NCI-H524 treated with DMSO at 0.1 percent for 48 hours (cell line): ENCODE measurements at places on chromosomes 13 and 19.
A peak's percentile ranks its signal among the peaks of the same experiment; 100 is the strongest.

- no peak for DNase-seq
Observed at GRCh38 chr19:11843722-11844121, 4.8 kb upstream of the ZNF439 start.

- DNase-seq, result no peak
Observed at GRCh38 chr13:47705185-47705584, 295.9 kb downstream of the SUCLA2 start.

- DNase-seq, result peak; percentile 59
Observed at GRCh38 chr13:112711528-112712265, 21.9 kb downstream of the ATP11A start.

DNA sequence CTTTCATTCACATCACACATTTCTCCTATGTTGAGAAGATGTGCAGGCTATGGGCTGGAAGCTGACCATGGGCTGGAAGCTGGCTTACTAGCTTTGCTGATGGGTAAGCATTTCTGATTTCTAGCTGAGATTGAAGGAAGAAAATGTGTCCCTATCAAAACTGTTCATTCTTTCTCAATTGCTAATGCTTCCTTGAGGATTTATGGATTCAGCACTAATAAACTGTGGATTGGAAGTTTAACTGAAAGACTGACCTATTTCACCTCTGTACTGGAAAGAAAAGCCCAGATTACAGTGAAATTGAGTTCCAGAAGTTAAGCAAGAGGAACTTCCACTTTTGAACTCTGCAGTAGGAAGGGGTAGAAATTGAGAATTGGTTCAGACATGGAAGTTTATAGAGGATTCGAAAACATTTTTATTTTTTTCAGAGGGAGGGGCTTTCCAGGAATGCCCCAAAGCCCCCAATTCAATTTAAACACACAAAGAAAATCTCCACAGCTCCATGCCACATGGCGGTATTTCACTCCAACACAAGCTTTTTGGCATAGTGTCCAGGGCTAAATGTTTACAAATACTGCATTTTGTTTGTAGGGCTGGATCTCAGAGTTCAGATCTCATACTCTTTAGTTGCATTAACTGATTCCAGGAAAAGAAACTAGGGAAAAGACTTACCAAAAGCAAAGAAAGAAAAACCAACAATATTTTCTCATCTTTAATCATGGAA lies 61.2 kb upstream of the ARGLU1 start:
- no peak for DNase-seq

GRCh38 chr13:60612593-60612992 lies 215.6 kb downstream of the TDRD3 start:
- no peak for DNase-seq

DNA sequence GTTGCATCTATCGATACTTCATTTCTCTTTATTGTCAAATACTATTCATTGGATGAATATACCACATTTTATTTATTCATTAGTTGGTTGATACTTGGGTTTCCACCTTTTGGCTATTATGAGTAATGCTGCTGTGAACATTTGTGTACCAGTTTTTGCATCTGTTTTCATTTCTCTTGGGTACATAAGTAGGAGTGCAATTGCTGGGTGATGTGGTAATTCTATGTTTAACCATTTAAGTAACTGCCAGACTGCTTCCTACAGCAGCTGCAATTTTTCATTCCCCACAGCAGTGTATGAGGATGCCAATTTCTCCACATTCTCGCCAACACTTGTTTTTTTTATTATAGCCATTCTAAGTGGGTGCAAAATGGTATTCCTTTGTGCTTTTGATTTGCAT lies 2.6 kb downstream of the KCNJ14 start:
- no peak for DNase-seq

GRCh38 chr13:99055281-99055680 lies 77.4 kb upstream of the DOCK9 start:
- no peak for DNase-seq

DNA sequence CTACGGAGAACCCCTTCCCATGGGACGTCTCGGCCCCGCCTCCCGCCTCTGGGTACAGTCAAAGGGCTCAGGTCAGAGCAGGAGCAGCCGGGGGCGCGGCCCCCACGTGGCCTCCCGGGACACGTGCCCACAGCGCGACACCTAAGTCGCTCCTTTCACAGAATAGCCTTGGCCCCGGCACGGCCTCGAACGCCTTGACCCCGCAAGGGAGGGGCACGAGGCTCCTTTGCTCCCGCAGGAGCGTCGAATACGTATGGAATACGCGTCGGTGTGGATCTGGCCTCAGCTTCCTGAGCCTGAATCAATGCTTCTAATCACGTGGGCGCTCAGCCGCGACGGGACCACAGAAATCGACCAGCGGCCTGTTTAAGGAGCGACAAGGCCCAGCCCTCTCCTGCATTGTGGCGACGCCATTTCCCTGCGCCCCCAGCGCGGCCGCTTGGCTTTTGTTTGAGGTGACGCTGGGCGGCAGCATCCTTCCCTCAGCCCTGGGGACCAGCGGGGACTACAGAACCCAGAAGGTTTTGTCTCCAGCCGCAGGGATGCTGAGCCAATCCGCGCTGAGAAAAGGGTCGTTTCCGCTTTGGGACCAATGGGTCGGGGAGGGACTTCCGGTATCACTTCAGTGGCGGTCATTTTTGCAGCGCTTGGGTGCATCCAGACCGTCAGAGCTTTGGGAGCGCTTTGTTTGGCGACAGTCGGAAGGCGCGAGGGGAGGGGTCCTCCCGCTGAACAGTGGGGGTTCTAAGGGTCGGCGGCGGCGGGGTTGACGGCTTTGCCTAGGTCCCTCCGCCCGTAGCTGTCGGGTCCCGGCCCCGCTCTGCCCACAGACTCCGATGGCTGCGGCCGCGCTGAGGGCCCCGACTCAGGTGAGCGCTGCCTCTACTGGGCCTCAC lies at the start of gene ZIK1:
ZIK1 (plus strand) TSS at position 625 of the 896 bp plus-strand sequence; CDS start at position 837, 212 bp downstream.
- DNase-seq, result peak; percentile 80

GRCh38 chr13:76994281-76994680 lies 2.4 kb downstream of the CLN5 start:
- no peak for DNase-seq

DNA sequence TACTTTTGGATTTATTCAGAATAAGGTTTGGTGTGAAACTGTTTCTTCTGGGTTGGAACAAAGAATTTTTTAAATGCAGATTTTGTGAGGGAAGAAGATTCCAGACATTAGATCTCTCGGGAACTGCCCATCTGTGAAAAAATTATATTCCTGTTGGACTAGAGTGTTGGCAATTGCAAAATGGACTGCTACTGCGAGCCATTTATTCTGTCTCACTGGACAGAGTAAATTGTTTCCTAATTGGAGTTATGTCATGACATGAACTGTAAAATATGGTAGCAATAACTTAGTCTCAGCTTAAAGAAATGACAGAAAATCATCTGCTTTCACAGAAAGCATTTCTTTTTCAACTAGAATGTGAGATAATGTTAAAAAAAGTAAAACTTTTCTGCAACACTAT lies 86.0 kb upstream of the MYCBP2 start:
- no peak for DNase-seq

- no peak for DNase-seq
Observed at GRCh38 chr13:89796196-89796595, 1551.3 kb upstream of the MIR17HG start.

DNA sequence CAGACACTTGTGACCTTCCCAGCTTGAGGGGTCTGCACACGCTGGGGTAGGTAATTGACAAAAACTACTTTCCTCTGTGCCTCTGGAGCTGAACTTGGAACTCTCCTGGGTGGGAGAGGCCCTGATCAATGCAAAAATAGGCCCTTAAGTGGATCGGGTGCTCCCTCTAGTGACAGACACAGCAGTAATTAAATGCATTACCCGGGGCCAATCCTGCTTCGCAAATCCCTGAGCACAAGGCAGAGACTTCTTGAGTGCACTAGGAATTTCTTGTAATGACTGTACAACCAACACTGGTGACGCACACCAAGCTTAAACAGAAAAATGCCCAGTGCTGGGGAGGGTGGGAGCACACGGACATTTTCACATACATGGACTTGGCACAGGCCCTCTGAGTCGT lies 10.6 kb upstream of the UBE2S start:
- DNase-seq, result no peak

GRCh38 chr13:99636728-99637353 lies 135.6 kb downstream of the TM9SF2 start:
- no peak for DNase-seq

DNA sequence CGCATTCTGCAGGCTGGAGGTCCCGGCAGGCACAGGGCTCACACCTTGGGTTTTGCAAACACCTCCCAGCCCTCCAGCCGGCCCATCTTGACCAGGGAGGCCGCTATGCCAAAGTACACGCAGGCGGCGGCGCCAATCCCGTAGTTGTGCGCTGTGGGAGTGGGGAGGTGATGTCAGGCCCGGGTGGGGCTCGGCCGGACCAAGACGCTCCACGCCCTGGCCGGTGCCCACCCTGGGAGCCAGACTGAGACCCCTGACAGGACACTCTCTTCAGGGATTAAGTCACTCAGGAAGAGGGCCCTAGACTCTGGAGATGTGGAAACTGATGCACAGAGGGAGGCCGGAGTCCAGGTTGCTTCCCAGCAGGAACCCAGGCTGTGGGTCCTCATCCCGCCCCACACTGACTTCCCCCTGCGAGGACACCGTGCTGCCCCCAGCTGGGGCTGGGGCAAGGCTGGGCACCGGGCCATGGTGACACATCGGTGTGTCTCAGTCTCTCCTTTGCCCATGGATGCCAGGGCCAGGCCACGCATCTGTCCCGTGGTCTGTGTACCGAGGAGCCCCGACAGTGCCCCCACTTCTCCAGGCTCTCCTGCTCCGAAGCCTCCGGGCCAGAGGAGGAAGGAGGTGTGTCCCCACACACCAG lies 8.8 kb downstream of the NDUFA11 start:
- no peak for DNase-seq

DNA sequence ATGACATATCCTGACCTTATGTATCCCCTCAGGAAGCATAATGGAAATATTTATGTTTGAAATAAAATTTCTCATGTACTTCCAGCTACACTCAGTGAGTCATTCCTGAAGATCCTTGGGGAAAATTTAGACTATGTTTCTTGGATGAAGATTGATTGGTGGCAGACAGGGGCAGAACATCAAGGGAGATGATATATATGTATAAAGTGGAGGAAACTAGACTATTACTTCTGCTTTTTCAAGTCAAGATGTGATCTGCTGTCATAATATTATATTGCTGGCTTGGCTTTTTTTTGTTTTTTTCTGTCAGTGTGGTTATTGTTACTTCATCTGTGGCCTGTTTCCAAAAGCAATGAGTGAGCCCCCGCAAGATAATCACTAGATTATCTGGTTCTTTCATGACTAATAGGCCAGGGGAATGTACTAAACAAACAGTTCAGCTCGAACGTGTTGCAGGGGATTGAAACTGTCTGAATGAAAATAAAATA lies 87.2 kb upstream of the TNFSF11 start:
- no peak for DNase-seq

- no peak for DNase-seq
Observed at GRCh38 chr19:35272122-35272719, 3.5 kb downstream of the USF2 start.

DNA sequence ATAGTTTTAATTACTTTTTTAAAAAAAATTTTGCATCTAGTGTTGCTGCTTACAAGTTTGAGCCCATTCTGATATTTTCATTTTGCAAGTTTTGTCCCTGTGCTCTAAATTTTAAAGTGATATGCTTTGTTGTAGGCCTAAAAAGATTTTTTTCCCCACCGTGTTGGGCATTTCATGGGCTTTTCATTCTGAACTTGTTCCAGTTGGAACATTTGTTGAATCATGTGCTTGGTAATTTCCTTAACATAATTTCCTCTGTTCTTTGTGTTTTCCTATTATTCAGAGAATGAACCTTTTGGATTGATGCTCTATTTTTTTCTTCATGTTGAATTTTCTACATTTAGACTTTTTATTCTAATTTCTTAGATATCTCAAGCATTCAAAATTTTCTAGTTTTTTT lies 206.4 kb upstream of the SPRY2 start:
- no peak for DNase-seq

GRCh38 chr19:21314676-21315075 lies 14.5 kb downstream of the ZNF708 start:
- no peak for DNase-seq

GRCh38 chr19:45502111-45502510 lies 3.9 kb downstream of the PPM1N start:
- DNase-seq, result no peak

DNA sequence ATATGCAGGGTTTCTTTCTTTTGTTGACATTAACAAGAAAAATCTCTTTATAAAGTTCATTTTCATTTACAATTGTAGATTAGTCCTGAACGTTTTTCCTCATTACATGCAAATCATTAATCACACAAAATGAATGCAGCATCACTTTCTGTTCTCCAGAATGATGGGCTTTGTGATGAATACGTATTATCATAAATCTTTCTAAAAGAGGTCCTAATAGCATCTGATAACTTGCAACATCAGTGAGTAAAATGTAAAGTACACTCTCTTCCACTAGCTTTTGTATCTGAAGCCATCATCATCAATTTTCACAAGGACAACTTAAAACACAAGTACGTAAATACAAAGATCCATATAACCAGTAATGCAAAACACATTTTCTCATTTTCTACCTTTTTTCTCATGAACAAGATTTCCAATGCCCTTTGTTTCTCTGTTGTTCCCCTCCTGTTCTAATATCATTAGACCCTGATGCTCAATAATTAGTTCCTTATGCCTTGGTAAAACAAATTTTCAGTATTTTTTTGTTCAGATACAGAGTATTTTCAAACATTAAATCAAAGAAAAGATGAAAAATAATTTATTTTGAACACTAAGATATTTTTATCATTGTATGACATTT lies 437.4 kb upstream of the MIR17HG start:
- DNase-seq, result no peak
